ENCODE measurements at places on chromosomes 1 and 21. TPM values are rescaled to one million over a fixed set of nuclear protein-coding genes. Genes with fewer than 3 reads are reported as not detected.
A peak's percentile ranks its signal among the peaks of the same experiment; 100 is the strongest.

DNA sequence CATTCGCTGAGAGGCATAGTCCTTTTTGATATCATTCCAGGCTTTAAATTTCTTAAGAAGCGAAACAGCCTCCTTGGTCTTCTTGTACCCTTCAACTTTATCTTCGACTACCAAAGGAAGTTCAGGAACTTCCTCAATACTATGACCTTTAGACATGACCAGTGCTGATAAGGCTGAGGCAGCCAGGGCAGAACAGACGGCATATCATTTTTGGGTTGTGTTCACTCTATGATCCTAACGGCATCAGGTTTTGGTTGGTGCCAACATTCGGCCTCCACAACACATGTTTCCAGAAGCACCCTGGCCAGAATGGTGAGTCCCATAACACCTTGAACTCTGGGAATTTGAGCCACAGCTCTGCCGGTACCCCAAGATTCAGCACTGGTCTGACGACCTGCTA, 31.4 kb upstream of the MYOC start:
- no peak for DNase-seq

GRCh38 chr21:23016617-23017016, 2018.4 kb downstream of the NCAM2 start:
- DNase-seq, result peak; percentile 15

GRCh38 chr21:29193901-29194300, 63.5 kb downstream of the MAP3K7CL start:
- no peak for DNase-seq

DNA sequence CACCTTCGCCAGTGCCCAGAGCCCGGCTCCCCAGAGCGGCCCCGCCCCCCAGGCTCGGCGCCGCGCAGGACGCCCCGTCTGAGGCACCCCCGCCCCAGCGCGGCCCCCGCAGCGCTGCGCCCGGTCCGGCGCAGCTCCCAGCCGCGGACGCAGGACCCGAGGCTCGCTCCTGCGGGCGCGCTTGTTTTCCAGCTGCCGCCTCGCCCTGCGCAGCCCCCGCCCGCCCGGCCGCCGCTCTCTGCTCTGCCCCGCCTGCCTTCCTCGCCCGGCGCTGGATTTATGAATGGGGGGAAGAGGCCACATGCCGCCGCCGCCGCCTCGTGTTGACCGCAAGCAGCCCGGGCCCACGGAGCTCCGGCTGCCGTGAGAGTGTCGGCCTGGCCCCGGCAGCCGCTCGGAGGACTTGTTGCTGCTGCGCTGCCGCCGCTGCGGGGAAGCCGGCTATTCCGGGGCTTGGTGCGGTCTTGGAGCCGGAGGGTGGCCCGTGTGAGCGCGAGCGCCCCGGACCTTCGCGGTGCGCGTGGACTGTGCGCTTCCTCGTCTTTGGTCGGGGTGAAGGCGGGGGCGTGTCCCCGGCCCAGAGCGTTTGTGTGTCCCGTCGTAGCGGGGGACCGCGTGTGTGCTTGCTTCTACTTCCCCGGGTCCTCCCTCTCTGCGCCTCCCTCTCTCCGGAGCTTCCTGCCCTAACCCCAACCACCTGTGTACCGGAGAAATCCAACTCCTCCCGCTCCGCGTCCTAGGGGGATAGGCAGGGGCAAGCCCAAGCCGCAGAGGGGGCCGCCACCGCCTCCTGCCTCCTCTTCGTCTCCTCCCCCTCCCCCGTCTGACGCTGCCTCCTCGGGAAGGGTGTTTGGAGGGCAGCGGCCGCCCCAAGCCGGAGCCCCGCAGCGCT, 736 bp downstream of the KCNC4 start:
- DNase-seq, result no peak

DNA sequence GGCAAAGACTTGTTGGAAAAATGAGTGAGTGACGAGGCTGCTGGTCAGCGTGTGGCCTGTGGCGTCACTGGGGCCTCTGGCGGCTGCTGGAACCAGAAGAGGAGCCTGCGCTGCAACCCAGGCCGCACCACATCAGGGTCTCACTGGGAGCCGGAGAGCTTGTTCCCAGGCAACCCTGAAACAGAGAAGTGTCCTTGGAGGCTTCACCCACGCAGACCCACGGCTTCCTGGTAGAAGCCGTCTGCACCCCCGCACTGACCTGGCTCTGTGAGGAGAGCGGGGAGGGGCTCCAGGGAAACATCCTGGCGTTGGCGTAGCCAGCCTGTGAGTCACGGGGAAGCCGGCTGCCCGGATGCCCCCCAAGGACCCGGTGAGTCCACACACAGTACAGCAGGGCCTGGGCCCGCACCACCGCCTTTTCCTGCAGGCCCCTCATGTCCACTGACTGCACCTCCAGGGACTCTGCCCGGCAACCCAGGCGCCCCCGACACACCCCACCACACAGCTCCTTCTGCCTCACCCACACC, 57.4 kb downstream of the COL6A1 start:
- no peak for DNase-seq

GRCh38 chr21:21268061-21268471, 269.9 kb downstream of the NCAM2 start:
- no peak for DNase-seq

DNA sequence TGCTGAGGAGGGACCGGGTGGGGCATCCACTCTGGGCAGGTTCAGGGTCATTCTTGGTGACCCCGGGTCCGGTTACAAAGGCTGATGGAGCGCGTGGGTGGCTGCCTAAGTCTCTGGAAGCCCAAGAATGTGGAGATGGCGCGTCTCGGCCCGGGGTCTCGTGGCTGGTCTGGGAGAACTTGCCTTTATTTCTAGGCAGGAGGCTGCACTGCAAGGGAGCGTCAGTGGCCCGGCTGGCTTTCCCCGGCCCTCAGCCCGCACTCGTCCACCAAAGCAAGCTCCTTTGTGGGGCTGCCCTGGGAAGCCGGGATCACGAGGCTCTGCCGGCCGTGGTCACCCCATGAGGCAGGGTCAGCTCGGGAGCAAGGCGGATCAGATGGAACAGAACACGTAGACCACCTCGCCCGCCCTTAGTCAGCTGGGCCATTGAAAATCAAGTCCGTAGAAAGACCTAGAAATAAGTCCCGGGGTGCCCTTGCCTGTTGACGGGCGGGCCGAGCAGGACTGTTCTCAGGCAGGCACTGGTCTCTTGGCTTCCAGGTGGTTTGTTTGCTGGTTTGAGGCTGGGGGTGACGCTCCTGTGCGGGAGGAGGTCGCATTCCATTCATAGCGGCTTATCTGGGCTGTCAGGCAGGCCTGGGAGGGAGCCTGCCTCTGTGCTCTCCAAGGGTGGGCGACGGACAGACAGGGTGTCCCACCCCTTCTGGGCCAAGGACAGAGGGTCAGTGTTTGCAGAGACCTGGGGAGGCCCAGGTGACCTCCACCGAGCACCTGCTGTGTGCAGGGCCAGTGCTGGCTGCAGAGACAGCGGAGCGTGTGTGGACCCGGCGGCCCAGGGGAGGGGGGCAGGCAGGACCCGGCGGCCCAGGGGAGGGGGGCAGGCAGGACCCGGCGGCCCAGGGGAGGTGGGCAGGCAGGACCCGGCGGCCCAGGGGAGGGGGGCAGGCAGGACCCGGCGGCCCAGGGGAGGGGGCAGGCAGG, 25.8 kb downstream of the COL18A1 start:
- peak; percentile 72 for DNase-seq

- no peak for DNase-seq
Measured at GRCh38 chr1:35544976-35545375, 12.2 kb downstream of the KIAA0319L start.

GRCh38 chr1:46757956-46758528, 39.1 kb upstream of the EFCAB14 start:
- DNase-seq, result no peak

- DNase-seq, result no peak
Measured at GRCh38 chr1:151934048-151934493, 24.8 kb upstream of the THEM4 start.

DNA sequence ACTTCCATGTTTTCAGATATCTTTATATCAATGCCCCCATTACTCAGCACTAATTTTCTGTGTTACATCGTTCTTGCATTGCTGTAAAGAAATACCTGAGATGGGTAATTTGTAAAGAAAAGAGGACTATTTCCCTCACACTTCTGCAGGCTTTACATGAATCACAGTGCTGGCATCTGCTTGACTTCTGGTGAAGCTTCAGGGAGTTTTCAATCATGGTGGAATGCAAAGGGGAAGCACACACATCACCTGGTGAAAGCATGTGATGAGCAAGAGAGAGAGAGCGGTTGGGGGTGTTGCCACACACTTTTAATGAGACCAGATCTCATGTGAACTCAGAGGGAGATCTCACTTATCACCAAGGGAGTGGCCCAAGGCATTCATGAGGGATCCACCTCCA, 14.9 kb upstream of the APP start:
- DNase-seq, result no peak

DNA sequence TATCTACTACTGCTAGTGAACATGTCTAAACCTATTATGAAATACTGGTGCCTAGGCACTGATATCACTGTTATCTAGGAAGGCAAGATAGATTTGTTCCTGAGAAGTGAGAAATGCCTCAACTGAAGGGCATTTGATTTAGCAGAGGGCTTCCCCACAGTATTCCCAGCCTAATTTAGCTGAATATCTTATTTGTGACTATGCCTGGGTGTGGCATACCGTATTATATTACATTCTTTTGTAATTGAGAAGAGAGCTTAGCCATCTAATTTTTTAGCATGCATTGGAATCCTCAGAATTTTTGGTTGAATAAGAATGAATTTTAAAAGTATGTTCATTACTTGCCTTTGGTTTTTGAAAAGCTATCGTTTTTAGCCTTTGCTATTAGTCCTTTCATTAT, 99.1 kb downstream of the ZP4 start:
- DNase-seq, result no peak

GRCh38 chr21:37101384-37101783, 28.3 kb downstream of the TTC3 start:
- no peak for DNase-seq

DNA sequence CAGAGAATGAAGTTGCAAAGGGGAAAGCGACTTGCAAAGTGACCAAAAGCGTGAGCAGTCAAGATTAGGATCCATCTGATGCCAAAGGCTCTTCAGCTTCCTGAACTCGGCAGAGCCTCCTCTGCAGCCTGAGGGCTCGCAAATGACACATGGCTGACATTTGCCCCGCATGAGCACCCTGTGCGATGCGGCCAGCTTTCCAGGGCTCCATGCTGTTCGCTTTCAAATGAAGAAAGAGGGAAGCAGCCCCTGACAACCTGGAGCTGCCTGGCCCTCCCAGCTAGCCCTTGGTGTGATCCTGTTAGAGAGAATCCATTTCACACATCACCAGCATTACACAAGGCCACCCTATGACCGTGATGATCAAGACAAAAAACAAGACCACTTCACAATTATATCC, 20.2 kb upstream of the FAM131C start:
- DNase-seq, result no peak

The GRHL3 gene
- 1.1 TPM for total RNA-seq

The LCE3E gene
- total RNA-seq, result not detected

The KRTAP20-4 gene
- total RNA-seq, result not detected
